Stimulated activated CD4-positive, alpha-beta T cell treated with anti-CD3 and anti-CD28 coated beads, Interleukin-4, amount 100 ng/mL, for 48 hours (primary cell): ENCODE measurements at places on chromosomes 4 and X.
A peak's percentile ranks its signal among the peaks of the same experiment; 100 is the strongest.

- no peak for DNase-seq
Measured at GRCh38 chrX:3465017-3465416, 118.6 kb upstream of the MXRA5 start.

DNA sequence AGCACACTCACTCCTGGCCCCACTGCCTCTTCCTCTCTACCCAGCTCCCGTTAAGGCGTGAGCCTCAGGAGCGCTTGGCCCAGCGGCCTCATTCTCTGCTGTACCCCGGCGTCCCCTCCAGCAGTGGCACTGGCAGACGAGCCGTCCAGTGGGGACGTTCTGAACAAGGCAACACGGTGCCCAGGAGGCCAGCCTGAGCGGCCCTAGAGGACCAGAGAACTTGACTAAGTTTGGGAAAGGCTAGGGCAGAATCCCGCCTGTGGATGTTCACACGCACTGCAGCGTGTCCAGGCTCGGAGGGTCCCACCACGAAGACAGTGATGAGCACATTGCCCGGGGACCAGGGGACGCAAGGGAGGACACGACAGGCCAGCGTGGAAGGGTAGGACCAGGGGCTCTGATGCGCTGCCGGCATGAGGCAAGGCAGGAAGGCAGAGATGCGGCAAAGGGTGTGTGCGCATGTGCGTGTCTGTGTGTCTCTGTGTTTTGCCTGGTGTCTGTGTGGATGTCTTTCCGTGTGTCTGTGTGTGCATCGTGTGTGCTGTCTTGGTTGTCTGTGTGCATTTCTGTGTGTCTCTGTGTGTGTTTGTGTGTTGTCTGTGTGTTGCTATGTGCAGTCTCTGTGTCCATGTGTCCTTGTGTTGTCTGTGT is 89.4 kb downstream of the ABLIM2 start:
- DNase-seq = no peak

DNA sequence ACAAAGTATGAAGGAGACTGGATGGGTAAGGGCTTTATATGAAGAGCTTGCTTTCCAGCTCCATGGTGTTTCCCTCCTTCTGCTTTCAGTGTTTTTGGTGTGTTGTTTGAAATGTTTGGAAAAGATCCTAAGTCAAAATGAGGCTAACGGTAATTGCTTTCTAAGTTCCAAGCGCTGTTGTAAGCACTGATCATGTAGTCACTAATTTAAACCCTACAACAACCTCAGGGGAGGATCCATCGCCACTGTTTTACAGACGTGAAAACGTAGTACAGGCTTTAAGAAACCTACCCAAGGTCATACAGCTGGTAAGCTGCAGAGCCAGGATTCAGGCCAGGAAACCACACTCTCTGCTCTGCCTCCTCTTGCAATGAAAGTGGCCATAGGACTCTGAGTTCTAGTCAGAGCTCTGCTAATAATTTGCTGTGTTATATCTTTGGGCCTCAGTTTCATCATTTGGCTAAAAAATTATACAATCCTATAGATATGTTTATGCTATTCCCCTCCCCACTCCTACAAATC is 102.9 kb upstream of the PGRMC2 start:
- DNase-seq = no peak

DNA sequence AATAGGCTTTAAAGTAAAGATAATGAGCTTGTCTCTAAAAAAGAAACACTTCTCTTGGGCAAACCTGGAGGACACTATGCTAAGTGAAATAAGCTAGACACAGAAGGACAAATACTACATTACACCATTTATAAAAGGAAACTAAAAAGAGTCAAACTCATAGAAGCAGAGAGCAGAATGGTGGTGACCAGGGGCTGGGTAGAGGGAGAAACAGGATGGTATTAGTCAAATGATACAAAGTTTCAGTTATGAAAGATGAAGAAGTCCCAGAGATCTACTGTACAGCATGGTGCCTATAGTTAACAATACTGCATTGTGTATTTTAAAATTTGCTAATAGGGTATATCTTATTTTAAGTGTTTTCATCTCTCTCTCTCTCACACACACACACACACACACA is 28.5 kb downstream of the ACSL4 start:
- DNase-seq = no peak

DNA sequence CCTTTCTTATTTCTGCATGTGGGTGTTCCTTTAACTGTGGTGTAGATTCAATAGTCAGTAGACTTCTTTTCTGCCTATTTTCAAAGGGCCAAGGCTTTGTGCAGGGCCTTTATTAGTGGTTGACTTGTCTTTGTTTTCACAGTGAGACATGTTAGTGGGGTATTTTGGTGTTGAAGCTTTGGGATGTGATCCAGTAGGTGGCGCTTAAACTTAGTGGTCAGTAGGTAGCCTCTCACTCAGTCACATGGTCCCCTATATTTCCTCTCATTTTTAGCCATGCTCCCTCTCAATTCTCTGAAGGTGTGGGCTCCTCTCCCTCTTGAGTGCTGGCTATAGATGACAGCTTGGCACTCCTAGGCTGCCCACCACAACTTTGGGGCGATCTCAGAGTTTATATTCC is 23.4 kb upstream of the SLC10A7 start:
- DNase-seq = no peak

- no peak for DNase-seq
Measured at GRCh38 chr4:101252721-101253120, 94.6 kb downstream of the PPP3CA start.

- DNase-seq = peak; percentile 65
Measured at GRCh38 chr4:75940692-75941253, at the start of gene NAAA. TSS of gene NAAA (minus strand) at chr4:75941013. CDS start at chr4:75940949, 64 bp downstream.
